ENCODE measurements at places on chromosomes 7 and 10. TPM values are rescaled to one million over a fixed set of nuclear protein-coding genes. Genes with fewer than 3 reads are reported as not detected.

NRCAM gene
- 158 TPM for total RNA-seq

RAB19 gene
- total RNA-seq = not detected

GIMAP4 gene
- not detected for total RNA-seq

OR9A2 gene
- total RNA-seq = not detected

ZNF438 gene
- 2.6 TPM for total RNA-seq

TBC1D12 gene
- total RNA-seq = 13.6 TPM

GDF10 gene
- not detected for total RNA-seq

ABCC2 gene
- total RNA-seq = 191 TPM
